LoVo (cell line): ENCODE measurements at places on chromosomes 12 and 14.
A peak's percentile ranks its signal among the peaks of the same experiment; 100 is the strongest.

DNA sequence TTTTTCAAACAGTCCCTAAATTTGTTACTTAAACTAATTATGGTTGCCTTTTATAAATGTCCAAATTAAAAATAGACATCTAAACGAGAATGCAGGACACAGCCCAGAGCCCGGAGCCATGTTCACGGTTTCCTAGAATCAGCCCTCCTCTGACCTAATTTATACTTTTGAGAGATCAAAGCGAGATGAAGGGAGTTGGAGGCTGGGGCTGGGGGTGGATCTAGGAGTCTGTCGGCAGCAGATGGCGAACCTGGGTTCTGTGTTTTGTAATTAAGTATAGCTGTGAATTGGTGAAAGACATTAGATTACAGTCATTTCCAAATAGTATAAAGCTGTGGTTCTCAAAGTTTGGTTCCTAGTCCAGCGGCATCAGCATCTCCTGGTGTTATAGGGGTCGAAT, 210.1 kb downstream of the SLC41A2 start:
- DNase-seq = no peak

GRCh38 chr14:56198438-56198837, 80.2 kb downstream of the PELI2 start:
- no peak for DNase-seq

DNA sequence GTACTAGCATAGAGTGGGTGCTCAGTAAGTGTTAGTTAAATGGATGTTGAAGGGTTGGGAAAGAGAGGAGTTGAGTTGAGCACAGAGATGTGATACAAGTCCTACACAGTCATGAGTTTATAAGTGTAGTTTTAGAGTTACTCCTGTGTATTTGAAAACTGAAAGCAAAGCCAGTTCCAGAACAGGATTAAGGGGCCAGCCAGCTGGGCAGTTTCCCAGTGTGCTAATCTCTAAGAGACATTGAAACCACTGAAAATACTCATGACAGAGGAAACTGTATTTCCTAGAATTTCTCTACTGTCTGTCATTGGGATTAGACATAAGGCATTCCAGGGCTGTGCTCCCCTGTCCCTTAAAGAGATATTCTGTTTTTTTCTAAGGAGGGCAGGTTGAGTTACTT, 101.0 kb downstream of the DERA start:
- no peak for DNase-seq

- DNase-seq = no peak
Observed at GRCh38 chr12:29103539-29103974, 45.5 kb upstream of the FAR2 start.

GRCh38 chr12:95796225-95796981, 5.8 kb upstream of the NTN4 start:
- no peak for DNase-seq

DNA sequence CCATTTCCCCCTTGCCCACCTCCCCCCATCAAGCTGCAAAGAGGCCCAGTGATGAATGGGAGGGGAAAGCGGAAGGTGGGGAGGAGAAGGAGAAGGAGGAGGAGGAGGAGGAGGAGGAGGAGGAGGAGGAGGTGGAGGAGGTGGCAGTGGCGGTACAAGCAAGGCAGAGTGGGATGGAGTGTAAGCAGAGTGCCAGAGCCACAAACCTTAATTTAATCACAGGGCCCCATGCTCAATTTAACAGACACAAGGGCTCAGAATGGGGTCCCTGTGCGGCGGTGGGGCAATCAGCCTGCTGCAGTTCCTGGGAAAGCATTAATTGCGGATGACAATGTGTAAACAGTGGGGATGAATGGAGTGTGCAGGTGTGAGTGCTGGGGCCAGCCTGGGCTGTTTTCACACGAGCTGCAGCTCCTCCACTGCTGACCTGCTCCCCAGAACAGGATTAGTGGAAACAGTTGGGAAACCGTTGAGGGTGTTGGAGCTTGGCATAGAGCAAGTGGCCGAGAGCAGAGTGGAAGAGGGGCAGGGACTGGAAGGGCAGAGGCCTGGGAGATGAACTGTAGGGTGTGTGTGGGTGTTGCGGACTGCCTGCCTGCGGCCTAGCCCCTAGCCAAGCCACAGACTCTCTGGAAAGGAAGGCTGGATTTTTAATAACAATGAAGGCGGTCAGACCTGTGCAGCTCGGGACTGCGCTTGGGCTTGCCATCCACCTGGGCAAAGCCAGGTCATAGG, 36.4 kb upstream of the SMOC1 start:
- no peak for DNase-seq

- DNase-seq = no peak
Observed at GRCh38 chr12:94265539-94265938, 117.2 kb downstream of the PLXNC1 start.

DNA sequence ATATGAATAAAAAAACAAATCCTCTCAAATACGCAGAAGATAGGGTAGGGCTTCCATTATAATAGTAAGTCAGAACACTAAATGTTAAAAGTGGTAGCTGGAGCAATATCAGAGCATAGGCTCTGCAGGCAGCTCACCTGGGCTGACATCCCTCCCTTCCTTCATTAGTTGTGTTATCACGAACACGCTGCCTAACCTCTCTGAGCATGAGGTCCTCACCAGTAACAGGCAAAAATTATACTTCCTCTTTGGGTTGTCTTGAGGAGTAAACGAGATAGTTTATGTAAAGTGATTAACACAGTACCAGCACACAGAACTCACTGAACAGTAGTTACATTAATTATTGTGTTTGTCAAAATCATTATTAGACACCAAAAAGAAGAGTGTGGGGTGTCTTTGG, 154.3 kb downstream of the STXBP6 start:
- DNase-seq = no peak

- DNase-seq = no peak
Observed at GRCh38 chr12:96226801-96227348, 32.7 kb downstream of the ELK3 start.

GRCh38 chr12:29844667-29845066, 60.9 kb upstream of the TMTC1 start:
- no peak for DNase-seq

GRCh38 chr12:42332301-42333285, 6.6 kb downstream of the PPHLN1 start:
- peak; percentile 44 for DNase-seq

- DNase-seq = no peak
Observed at GRCh38 chr12:125089083-125089482, 23.8 kb downstream of the AACS start.

- DNase-seq = no peak
Observed at GRCh38 chr12:2364631-2365051, 311.9 kb downstream of the CACNA1C start.

GRCh38 chr12:18250313-18250916, 10.9 kb upstream of the PIK3C2G start:
- peak; percentile 70 for DNase-seq

DNA sequence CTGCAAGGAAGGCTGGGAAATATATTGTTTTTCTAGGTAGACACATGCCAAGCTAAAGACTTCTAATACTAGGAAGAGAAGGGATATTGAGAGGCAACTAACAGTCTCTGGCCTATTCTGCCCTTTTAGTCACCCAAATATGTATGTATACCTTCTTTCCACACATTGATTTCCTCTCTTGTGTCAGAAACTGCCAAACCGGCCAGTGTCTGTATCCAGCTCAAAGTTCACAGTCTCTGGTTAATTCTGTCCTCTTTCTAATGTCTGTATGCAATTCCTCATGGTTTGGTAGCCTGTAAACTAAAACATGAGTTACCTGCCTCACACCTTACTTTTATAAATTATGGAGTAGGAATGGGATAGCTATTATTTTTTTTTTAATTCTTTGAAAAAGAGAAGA, 25.2 kb upstream of the CPSF6 start:
- DNase-seq = no peak

DNA sequence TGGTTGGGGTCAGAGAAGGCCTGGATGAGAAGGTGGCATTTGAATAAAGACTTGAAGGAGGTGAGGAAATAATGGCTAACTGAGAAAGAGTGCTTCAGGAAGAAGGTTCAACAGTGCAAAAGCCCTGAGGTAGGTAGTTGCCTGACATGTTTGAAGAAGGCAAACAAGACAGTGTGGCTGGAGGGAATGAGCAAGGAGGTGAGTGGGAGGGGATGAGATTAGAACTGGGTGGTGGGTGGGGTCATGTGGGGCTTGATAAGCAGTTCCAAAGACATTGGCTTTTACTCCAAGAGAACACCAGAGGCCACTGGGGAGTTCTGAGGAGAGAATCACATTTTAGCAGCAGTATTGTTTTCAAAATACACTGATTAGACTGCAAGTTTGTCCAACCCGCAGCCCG, 50.5 kb downstream of the HSPB8 start:
- no peak for DNase-seq

DNA sequence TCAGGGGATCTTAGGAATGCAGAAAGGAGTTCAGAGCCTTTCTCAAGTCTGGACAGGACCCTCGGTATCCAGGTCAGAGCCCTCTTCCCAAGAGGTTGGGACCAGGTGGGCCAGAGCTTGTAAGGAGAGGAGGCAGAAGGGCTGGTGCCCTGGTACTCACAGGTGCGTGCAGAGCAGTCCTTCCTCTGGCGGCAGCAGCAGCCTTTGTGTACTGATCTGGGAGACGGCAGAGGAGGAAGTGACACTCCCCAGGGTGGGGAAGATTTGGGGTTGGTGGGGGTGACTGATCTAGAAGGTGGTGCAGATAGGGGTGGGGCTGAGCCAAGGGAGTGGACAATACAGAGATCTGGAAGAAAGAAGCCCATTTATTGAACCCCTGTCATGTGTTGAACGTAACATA, at the start of gene ITGB7:
Gene ITGB7 (minus strand): TSS at position 210 of the 400 bp plus-strand sequence. CDS start 6,808 bp downstream, outside the sequence.
- peak; percentile 33 for DNase-seq

- DNase-seq = no peak
Observed at GRCh38 chr12:78060186-78060585, 229.5 kb downstream of the NAV3 start.

DNA sequence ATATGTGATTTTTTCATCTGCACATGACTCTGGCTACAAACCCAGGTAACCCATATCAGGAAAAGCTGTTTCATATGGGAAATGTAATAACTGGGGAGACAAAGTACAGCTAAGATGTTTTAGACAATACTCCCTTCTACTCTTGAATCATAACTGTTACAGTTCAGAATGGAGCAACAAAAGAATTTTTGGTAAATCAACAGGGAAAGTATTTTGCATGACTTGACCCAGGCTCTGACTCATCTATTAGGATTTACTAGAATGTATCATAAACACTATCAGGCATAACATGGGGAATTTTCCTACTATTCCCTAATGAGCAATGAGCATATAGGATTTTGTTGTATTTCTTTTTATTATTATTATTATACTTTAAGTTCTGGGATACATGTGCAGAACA, 553.0 kb downstream of the SLC16A7 start:
- no peak for DNase-seq

GRCh38 chr14:104446611-104447010, 133.0 kb upstream of the C14orf180 start:
- no peak for DNase-seq

DNA sequence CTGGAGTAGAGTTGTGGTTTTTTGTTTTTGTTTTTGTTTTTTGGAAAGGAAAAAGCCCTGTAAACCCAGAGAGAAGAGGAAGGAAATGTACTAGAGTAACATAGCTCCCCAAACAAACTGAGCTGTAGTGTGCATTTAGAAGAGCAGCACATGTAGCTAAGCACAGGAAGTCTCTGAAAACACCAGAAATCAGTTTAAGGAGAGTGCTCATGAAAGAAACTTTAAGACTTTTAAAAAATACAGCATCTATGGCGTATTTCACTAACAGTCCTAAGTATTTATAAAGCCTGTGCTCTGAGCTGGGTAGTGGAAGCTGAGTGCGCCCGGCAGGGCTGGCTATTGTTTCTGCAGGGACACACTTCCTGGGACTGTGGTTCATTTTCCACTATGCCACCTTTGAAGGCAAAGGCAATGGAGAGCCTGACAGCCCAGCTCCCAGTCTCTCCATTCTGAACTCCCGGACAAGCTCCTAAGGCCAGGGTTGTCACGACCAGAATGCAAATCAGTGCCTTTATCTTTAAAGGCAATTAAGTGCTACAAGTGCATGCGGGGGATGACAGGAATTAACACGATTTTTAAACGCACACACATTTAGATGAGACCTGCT, 45.4 kb downstream of the NIN start:
- no peak for DNase-seq

DNA sequence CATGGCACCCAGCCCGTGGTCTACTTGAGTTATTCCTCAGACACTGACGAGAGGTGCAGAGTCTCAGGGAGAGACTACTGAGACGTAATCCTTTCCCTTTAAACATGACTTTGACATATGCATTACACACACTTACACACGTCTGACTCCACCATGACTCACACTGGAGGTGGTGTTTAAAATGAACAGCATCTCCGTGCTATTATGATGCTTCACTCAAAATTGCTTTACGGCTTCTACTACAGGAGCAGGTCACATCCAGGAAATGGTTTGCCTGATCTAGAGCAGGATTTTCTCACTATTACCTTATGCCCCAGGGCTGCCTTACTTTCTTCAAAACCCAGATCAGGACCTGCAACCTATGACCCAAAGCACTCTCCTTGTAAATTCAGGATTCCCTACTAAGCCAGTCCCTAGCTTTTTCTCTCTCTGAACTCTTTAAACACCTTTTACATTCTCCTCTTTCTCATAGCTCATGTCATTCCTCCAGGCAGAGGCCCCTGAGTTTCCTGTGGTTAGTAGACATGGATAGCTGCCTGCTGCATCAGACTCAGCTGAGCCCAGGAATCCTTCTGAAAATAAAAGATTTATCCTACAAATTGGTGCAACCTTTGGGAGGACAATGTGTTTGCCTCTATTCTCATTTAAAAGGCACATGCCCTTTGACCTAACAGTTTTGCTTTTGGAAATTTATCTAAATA, 31.2 kb downstream of the TMCC3 start:
- DNase-seq = no peak

GRCh38 chr14:49164074-49164473, 422.1 kb downstream of the RPS29 start:
- DNase-seq = no peak

- DNase-seq = no peak
Observed at GRCh38 chr12:23376238-23376637, 573.2 kb downstream of the SOX5 start.

GRCh38 chr12:94204499-94205247, 56.3 kb downstream of the PLXNC1 start:
- DNase-seq = no peak

DNA sequence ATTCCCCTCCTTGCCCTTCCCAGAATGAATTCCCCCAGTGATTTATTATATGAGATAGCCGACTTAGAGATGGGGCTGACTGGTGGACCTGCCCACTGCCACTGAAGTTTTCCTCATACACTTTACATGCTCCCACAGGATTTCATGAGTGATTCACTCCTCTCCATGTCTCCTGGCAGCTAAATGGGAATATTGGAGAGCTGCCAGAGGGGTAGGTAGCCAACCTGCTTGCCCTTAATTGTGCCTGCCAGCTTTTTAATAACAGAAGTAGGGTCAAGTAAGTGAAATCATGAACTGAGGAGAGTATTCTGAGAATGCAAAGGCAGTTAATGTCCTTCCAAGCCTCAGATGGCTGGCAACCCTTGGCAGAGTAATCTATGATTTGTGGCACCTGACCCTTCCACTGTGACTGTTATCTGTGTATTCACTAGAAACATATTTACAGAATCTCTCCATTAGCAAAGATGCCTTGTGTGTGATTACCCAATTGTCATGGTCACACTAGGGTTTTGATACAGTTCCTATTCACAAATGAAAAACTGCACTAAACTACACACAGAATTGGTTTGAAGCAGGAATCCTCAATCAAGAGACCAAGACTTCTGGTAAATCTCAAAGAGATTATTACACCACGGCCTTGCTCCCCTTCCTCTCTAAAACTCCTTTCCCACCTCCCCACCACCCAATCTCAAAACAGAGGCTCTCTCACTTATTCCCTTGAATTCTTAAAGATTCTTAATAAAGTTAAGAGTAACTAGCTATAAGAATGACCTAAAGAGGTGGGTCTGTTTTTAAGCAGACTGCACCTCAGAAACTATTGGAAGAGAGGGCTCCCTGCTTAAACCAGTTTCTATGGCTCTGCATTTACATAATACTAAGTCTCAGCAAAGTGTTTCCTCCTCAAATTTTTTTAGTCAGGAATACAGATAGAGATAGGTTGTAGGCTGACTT, 17.2 kb downstream of the NKX2-1 start:
- DNase-seq = no peak
